Stimulated activated CD4-positive, alpha-beta T cell treated with anti-CD3 and anti-CD28 coated beads, Interleukin-1b, Interleukin-23, amount 100 ng/mL, for 1 hour (primary cell): ENCODE measurements at places on chromosomes 16 and 17.

- DNase-seq = no peak
These were observed 30.8 kb downstream of the USP10 start for GRCh38 chr16:84730406-84731106.

GRCh38 chr17:69357701-69358100, 30.8 kb upstream of the ABCA5 start:
- DNase-seq = no peak

DNA sequence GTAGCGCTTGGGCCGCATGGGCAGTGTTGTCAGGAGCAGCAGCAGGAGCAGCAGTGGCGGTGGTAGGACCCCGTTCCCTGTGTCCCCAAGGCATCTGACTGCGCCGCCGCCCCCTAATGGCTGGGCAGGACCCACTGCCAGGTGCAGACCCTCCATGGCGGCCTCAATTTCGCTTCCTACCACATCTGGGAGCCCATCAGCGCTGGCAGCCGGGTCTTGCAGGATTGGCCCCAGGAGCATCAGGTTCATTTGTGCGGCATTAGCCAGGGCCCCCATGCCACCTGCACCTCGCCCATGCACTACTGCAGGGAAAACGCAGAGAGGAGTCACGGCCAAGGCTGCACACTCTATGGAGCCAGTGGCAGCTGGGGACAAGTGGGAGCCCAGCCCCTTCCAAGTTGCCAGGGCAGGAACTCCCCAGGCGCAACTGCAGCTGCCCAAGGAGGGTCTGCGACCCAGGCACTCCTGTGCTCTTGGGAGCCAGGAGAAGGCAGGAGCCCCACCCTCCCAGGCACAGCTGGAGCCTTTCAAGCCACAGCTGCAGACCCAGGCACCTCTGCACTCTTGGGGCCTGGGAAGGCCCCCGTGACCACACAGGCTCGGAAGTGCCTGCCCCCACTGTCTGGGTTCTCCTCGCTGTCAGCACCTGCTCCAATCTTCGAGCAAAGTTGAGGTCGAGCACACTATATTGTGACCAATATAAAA, 594.2 kb downstream of the KCNJ18 start:
- no peak for DNase-seq

- DNase-seq = peak; percentile 59
These were observed 21.0 kb downstream of the SOX8 start for GRCh38 chr16:1002399-1003166.

GRCh38 chr16:52174168-52174567, 372.8 kb downstream of the TOX3 start:
- DNase-seq = no peak

DNA sequence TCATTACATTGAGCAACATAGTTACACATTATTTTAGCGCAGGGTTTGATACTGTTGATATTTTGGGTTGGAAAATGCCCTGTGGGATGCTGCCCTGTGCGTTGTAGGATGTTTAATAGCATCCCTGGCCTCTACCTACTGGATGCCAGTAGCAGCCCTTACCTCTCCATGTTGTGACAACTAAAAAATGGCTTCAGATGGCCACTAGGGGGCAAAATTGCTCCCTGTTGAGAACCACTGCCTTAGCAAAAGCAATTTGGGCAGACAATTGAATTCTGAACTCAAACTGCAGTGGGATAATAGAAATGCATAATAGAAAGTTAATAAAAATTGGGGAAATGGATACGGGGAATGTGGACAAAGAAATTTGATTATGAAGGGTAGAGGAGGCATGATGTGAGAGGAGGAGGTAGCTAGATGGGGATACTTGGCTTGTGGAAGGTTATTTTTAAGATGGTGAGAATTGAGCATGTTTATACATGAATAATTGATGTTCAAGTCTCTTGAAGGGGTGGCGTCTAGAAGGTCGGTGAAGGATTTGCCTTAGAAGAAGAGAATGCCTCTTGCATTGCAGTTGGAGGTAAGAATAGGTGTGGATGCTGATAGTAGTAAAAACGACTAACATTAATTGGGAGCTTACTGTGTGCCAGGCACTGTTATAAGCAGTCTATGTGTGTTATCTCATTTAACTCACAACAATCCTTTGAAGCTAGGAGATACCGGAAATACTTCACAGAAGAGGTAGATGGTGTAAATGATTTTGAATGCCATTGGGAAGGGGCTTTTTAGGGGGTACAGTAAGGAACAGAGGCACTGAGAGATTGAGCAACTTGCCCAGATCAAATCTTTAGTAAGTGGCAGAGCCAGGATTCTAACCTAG, 19.0 kb downstream of the HEATR9 start:
- DNase-seq = no peak

DNA sequence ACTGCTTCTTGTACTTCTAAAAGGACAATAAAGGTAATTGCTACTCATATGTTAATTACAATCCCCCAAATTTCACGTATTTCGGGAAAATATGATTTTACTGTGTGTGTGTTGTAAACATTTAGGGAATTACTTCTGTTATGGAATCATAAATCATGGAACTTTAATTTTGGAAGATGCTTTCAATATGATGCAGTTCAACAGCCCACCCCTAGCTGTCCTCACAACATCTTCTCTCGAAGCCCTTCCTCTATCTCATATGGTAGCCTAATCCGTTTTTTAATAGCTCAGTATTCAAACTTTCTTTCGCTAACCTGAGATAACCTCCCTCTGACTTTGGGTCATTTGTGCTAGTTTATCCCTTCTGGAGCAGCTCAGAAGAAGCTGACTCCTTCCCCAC, 78.4 kb downstream of the ANKFN1 start:
- DNase-seq = no peak

- DNase-seq = no peak
These were observed 1.1 kb upstream of the NHLRC4 start for GRCh38 chr16:565419-566330.

DNA sequence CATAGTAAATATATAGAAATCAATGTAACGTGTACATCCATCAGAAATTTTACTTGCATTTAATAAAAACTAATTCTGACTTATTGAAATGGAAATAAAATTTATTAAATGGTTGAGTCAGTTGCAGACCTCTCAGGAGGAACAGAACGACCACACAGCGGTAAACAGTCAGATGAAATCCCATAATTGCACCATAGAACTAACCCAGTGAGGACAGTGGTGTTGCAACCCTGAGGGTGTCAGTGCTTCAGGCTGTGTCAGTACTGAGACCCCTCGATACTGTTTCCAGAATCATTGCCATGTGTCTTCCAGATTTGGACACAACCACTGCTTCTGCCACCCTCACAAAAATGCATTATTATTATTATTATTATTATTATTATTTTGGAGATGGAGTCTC, 29.0 kb upstream of the SSTR2 start:
- DNase-seq = no peak

GRCh38 chr16:29852654-29853053, 10.4 kb downstream of the CDIPT start:
- no peak for DNase-seq
